SJSA1 (cell line): ENCODE measurements at places on chromosomes 12 and 14. TPM values are rescaled to one million over a fixed set of nuclear protein-coding genes. Genes with fewer than 3 reads are reported as not detected.

GRCh38 chr14:100542619-100543205 lies 44.5 kb downstream of the BEGAIN start:
- DNase-seq: no peak

DNA sequence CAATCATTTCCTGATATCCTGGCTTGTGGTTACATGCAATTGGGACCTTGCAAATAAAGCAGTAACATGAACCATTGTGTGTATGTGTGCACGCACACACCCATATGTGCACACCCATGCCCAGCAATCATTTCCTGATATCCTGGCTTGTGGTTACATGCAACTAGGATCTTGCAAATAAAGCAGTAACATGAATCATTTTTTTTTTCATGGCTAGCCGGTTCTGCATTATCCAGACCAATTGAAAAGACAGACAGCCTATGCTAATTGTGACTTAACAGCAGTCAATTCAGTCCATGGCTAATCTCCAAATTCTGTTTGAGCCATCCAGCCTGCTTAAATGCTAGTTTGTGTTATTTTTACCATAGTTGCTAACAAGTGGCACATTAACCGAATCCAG lies 134.3 kb downstream of the TTC7B start:
- DNase-seq: no peak

OASL gene
- not detected in 2 replicates for total RNA-seq

DNA sequence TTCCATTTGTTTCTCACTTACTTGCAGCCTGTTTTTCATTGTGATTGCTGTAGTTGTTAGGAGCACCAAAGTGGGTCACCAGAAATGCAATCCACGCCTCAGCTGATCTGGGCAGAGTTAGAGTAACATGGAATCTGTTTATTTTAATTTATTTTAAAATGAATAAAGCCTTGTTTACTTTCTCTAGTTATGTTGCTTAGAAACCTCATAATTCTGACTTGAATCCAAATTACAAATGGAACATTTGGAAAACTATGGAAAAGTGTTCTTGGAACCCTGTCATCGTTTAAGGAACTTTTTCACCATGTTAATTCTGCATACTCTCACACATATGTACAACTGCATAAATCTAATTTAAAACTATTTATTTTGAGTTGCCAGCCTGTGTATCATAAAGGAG lies 92.2 kb upstream of the DAAM1 start:
- DNase-seq: no peak

IQSEC3 gene
- total RNA-seq: not detected in 2 replicates

GRCh38 chr14:100880271-100881101 lies 23.0 kb downstream of the RTL1 start:
- DNase-seq: no peak

- DNase-seq: peak; percentile 100
Measured at GRCh38 chr12:65720136-65721130, 103.8 kb upstream of the HMGA2 start.

- DNase-seq: no peak
Measured at GRCh38 chr14:105419195-105420091, at the start of gene MTA1. Gene MTA1 (plus strand): TSS chr14:105419827. CDS start chr14:105420036, 209 bp downstream.

DNA sequence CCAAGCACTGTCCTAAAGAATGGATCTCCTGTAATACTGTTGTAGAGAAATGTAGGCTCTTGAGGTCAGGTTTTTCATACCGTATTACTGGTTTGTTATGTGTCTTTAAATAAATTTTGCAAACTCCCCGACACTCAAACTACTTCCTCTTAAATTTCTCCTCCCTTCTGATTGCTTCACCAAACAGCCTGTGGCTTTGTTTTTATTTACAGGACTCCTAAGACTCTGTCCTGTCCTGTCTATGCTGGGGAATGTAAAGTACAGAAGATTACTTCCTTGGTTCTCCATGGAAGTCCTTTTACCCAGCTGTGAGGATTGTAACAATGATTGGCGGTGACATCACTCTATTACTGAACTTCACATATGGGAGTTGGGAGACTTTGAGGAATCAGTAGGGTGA lies 873.5 kb downstream of the DIO2 start:
- DNase-seq: no peak

DNA sequence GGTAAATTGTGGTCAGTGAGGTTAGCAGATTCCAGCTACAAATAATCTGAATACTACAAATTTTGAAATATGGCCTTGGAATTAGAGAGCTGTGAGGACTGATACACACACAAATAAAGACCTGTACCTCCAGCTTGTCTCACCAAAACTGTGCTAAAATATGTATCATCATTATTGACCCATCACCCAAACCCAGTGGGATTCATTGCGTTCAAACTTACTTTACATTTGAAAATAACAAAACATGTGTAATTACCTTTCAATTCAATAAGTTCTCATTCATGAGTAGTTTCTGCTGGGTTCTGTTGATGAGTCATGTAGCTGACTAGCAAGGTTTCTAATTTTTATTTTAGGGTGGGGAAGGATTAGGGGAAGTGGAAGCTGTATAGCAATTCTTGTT lies 170.9 kb downstream of the MSRB3 start:
- DNase-seq: peak; percentile 68

GRCh38 chr14:96710060-96710666 lies 87.0 kb upstream of the VRK1 start:
- DNase-seq: no peak

- DNase-seq: no peak
Measured at GRCh38 chr12:94079566-94080340, 68.6 kb upstream of the PLXNC1 start.

- peak; percentile 49 for DNase-seq
Measured at GRCh38 chr12:70983692-70984091, 63.2 kb upstream of the PTPRR start.

DNA sequence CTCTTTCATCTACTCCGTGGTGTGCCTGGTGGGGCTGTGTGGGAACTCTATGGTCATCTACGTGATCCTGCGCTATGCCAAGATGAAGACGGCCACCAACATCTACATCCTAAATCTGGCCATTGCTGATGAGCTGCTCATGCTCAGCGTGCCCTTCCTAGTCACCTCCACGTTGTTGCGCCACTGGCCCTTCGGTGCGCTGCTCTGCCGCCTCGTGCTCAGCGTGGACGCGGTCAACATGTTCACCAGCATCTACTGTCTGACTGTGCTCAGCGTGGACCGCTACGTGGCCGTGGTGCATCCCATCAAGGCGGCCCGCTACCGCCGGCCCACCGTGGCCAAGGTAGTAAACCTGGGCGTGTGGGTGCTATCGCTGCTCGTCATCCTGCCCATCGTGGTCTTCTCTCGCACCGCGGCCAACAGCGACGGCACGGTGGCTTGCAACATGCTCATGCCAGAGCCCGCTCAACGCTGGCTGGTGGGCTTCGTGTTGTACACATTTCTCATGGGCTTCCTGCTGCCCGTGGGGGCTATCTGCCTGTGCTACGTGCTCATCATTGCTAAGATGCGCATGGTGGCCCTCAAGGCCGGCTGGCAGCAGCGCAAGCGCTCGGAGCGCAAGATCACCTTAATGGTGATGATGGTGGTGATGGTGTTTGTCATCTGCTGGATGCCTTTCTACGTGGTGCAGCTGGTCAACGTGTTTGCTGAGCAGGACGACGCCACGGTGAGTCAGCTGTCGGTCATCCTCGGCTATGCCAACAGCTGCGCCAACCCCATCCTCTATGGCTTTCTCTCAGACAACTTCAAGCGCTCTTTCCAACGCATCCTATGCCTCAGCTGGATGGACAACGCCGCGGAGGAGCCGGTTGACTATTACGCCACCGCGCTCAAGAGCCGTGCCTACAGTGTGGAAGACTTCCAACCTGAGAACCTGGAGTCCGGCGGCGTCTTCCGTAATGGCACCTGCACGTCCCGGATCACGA lies 2.2 kb downstream of the SSTR1 start:
- DNase-seq: no peak
